ENCODE measurements at places on chromosomes 2 and 18.

DNA sequence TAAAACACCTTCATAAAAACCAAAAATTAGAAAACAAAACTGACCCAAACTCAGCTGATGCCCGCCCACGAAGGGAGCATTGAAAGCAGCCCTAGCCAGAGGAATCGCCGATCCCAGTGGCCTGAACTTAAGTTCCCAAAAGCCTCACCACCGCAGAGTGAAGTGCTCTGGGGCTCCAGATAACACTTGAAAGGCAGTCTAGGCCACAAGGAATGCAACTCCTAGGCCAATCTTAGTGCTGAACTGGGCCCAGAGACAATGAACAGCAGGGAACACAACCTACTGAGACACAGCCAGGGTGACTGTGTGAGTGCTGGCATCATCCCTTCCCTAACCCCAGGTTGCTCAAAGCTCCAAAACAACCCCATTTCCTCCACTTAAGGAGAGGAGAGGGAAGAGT is 59.6 kb upstream of the CHN1 start:
- no peak for DNase-seq

- no peak for DNase-seq
These were observed 31.2 kb downstream of the STAMBP start for GRCh38 chr2:73859721-73860586.

DNA sequence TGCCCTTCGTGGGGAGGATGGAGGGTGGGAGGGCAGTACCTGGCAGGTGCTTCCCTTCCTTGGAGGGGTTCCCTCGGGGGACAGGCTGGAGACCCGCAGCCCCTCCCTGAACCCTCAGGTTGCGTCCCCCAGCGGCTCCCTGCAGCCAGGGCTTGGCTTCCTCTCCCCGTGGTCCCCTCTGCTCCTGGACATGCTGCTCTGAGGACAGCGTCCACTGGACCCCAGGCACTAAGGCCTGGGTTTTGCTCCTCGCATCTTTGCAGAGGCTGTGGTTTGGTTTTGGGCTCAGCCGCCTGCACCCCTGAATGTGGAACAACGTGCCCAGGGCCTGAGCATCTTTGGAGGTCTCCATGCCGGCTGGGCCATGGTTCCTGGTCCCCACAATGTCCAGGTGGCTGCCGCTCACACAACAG is 133.5 kb downstream of the PTGR3 start:
- DNase-seq = no peak

- DNase-seq = no peak
These were observed 356.4 kb upstream of the ACVR2A start for GRCh38 chr2:147488472-147488871.

GRCh38 chr18:51132256-51132935 is 65.1 kb downstream of the MEX3C start:
- no peak for DNase-seq

- no peak for DNase-seq
These were observed 23.9 kb upstream of the CCDC68 start for GRCh38 chr18:54983041-54983686.

GRCh38 chr2:86788881-86789686 is 1.6 kb downstream of the CD8A start:
- no peak for DNase-seq

GRCh38 chr2:105329197-105329554 is 359 bp downstream of the TGFBRAP1 start:
- DNase-seq = peak; percentile 44

- no peak for DNase-seq
These were observed 7.9 kb upstream of the E2F6 start for GRCh38 chr2:11473659-11474433.

- DNase-seq = no peak
These were observed 351.3 kb downstream of the GPD2 start for GRCh38 chr2:156787517-156787916.

DNA sequence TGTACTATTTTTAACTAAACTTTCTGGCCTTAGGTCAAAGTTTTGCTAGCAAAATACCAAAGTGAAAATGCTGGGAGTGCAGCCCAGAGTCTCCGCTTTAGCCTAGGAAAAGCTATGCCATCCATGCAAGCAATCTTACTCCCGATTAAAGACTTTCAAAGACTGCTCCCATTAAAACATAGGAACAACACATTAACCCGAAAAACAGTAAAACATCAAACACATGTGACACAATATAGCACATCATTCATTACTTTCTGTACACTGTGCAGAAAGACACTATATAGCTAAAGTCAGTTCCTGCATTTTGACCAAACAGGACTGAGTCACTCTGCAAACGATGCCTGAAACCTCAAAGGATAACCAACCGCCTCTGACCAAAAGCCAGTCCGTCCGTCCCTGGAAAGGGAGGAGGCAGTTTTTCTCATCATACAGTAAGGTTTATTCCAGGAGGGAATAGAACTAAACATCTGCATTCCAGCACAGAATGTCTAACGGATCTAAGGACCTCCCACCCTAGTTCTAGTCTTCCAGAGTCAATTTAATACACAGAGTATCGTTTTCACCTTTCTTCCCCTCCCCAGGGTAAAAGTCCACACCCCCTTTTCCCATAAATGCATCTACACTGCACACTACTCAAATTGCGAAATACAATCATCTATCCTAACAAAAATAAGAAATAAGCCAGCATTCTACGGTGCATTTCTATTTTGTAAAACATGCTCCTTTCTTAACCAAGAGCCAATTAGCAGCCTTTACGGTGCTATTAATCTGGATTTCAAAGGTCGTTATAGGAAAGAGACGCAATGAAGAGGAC is 1.7 kb downstream of the ROCK2 start:
- peak; percentile 58 for DNase-seq

GRCh38 chr2:58633613-58634365 is 392.7 kb upstream of the FANCL start:
- no peak for DNase-seq

GRCh38 chr2:219378163-219378851 is 9.4 kb downstream of the DNPEP start:
- DNase-seq = no peak

DNA sequence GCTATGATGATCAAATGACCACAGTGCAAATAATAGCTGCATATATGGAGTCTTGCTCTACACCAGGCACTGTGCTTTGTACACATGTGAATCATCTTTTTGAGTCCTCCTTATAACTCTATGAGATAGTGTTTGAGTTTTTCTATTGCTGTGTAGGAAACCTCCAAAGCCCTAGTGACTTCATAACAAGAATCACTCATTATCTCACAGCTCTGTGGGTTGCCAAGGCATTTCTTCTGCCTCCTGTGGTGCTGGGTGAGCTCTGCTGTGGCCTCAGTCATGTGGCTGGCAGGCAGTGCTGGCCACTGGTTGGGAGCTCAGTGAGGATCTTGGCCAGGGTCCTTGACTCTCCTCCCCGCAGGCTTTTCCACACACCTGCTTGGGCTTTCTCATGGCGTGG is 153.4 kb downstream of the CAPN13 start:
- no peak for DNase-seq

DNA sequence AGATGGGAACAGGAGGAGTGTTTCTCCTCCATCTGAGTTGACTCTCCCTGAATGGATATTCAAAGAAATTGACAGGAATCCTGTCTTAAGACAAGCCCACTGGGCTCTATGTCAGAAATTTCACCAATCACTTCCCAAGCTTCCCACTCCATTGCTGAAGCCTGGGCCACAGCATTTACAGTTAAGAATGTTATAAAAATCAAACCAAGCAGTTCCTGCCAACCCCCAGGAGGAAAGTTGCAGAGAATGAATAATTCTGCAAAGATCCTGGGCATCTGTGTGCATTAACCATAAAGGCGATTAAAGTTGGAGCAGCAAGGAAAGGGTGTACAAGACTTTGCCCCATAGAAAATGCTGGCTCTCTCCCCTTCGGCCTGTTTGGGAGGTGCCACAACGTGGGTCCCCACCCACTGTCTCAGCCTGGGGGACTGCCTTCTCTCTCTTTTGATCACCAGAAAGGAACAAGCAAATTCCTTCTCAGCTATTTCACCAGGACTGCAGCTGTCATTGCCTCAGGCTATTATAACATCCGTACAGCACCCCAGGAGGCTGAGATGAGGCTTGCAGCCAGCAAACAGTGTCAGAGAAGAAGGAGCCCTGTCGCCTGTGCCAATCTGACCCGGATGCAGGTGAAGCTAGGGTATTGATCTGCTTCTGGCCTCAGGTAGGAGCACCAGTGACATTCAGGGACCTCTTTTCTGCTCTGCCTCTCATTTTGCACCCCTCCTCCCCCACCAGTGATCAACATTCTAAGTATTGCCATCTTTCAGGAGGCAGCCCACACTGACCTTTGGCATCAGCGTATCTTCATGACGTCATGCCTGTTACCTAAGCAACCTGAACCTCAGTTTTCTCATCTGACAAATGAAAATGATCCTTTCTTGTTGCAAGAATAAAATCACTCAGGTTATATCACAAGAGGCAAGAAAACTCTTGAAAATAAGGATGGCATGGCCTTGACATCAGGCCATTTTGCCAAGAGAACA is 219.0 kb downstream of the SH3BP4 start:
- DNase-seq = peak; percentile 47

GRCh38 chr2:19059076-19059475 is 299.3 kb downstream of the OSR1 start:
- no peak for DNase-seq

DNA sequence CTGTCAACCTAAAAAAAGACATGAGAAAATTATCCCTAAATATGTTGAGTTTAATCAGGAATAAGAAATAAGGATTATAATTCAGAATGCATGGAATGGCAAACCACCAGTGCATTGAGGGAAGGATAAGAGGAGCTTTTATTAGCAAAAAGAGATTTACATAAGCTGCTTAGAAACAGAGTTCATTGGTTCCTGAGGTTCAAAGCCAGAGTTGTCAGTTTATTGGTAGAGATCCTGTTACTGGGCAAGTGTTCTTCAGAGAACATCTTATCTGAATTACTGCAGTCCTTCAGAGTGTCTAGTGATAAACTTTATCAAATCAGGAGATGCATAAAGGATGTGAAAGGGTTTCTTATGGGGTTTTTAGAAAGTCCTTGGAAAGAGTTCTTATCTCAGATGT is 76.0 kb upstream of the MEX3C start:
- no peak for DNase-seq

DNA sequence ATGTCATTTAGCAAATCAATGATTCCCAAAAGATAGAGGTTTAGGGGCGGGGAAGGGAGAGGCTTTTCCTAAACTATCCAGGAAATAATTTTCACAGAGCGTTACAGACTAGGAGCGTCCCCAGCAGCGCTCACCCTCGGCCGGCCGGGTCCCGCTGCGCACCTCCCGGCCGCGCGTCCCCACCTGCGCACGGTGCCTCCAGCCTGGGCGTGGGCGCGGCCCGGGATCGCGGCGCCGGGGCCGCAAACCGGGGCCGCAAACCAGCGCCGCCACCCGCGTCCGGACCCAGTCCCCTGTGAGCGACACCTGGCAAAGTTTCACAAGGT is 684 bp upstream of the ZCCHC2 start:
- no peak for DNase-seq

GRCh38 chr2:210072922-210073509 is 70.6 kb downstream of the RPE start:
- no peak for DNase-seq

DNA sequence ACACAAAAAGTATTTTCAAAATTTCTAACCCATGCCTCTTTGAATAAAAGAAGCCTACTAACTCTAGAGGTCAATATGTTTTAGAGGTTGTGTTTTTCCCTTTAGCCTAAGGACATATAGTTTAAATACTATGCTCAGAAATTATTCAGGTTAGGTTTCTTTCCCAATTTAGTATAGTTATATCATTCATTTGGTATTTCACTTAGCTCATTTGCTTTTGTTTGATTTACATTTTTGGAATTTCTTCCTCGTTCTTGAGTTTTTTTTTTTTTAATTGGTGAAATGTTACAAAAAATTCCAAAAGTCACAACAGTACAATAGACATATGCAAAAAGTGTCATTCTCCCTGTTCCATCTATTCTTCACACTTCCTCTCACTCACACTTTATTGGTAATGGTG is 371.3 kb upstream of the TNP1 start:
- DNase-seq = no peak

- no peak for DNase-seq
These were observed 237.8 kb upstream of the THSD7B start for GRCh38 chr2:136527560-136527959.

GRCh38 chr2:210086930-210087329 is 84.3 kb downstream of the KANSL1L start:
- DNase-seq = no peak

- no peak for DNase-seq
These were observed 57.2 kb downstream of the CYB5A start for GRCh38 chr18:74234326-74235171.

DNA sequence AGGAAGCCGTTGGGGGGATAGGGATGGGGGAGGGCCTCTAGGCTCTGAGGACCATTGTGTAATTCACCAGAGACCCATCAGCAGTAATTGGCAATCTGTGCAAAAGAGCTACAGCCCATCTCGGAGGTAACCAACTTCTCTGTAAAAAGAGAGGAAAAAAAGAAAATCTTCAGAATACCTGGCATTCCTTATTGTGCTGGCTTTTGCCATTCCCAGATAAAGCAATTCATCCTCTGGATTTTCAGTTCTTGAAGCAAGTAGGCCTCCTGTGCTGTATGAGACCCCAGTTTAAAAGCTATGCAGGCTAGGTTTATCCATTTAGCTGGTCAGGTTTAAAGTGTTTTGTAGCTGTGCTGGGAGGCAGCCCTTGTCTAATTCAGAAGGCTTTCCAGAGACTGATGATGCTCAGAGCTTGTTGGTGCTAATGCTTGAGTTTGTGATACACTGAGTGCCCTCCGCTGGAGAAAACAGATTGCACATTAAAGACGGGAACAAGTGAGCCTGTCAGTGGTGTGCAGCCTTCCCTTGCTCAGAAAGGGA is at the start of gene LRRTM4:
Gene LRRTM4 (minus strand): TSS at position 446 of the 540 bp plus-strand sequence.
- DNase-seq = peak; percentile 45

GRCh38 chr2:143524559-143525401 is 395.6 kb downstream of the ARHGAP15 start:
- DNase-seq = peak; percentile 51

GRCh38 chr2:136119717-136120675 is 2.0 kb upstream of the CXCR4 start:
- no peak for DNase-seq

DNA sequence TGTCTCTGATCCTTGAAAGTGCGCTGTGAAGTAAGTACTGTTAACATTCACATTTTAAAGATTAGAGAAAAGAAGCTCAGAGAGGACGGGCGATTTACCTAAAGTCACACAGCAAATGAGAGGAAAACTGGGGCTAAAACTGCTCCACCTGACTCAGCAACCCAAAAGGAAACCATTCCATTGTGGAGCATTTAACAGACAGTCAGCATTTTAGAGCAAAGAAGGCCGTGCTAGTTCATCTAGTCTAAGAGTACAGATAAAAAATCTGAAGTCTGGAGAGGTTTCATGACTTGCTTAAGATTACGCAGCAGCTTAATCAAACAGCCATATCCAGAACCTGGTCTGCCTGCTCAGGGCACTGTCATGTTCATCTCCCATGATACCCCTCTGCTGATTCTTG is 19.9 kb upstream of the KCNF1 start:
- DNase-seq = no peak

GRCh38 chr2:231359441-231359840 is 36.1 kb upstream of the B3GNT7 start:
- DNase-seq = no peak

GRCh38 chr2:30456579-30456978 is 9.5 kb downstream of the LCLAT1 start:
- DNase-seq = no peak

All from femur (tissue), 1 donor.